ENCODE measurements at places on chromosomes 6 and 20. TPM values are rescaled to one million over a fixed set of nuclear protein-coding genes. Genes with fewer than 3 reads are reported as not detected.

GRCh38 chr6:137904822-137905617 lies 38.0 kb downstream of the TNFAIP3 start:
- peak; percentile 19 for DNase-seq
- peaks cover 57% of the 10 kb centered on the region for H3K4me1 ChIP-seq
- H3K27ac ChIP-seq = peak overlapping the region; percentile 81

- H3K4me3 ChIP-seq = no peak overlapping the region
- no peak overlapping the region for H3K27ac ChIP-seq
Observed at GRCh38 chr6:88712243-88712936, 251.0 kb downstream of the RNGTT start.

TFAP2A gene
- 74.0 TPM for total RNA-seq

GLYATL3 gene
- total RNA-seq = not detected

PLCB1 gene
- 23.7 TPM for total RNA-seq
